ENCODE measurements at places on chromosomes 4 and X.

DNA sequence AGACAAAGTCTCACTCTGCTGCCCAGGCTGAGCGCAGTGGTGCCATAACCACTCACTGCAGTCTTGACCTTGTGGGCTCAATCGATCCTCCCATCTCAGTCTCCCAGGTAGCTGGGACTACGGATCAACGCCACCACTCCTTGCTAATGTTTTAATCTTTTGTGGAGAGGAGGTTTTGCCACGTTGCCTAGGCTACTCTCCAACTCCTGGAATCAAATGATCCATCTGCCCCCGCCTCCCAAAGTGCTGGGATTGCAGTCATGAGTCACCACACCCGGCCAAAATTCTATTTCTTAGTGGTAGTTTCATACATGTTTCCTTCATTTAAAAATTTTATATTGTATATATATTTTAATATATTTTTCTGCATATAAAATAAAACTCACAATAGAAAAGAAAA lies 125.8 kb upstream of the CLNK start:
- no peak for DNase-seq

GRCh38 chr4:69104719-69105275 lies 8.5 kb downstream of the UGT2B7 start:
- DNase-seq: no peak

DNA sequence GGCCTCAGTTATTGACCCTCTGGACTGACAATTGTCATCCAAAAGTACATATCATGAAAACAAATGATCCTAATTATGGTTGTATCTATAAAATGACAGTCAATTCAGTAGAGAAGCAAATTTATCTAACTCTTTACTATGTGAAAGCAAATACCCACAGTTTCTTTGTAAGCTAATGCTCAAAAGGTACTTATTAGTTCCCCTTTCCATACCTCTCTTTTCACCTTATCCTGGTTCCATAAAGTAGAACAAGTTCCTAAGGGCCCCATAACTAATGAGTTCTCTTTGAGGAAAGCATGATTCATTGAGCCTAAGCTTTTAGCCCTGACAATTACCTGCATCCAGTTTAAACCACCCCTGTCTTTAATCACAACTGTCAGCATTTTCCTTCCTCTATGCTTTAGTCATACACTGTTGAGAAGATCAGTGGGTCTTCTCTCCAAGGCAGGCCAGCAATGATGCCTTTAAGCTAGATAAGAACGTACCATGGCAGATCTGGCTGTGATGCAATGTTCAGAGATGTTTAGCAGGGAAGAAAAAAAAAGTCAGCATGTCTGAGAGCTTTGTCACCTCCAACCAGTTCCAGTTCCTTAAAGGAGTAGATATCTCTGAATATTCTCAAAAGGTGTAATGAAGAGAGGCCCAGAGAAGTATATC lies 179.7 kb upstream of the RASGEF1B start:
- no peak for DNase-seq

DNA sequence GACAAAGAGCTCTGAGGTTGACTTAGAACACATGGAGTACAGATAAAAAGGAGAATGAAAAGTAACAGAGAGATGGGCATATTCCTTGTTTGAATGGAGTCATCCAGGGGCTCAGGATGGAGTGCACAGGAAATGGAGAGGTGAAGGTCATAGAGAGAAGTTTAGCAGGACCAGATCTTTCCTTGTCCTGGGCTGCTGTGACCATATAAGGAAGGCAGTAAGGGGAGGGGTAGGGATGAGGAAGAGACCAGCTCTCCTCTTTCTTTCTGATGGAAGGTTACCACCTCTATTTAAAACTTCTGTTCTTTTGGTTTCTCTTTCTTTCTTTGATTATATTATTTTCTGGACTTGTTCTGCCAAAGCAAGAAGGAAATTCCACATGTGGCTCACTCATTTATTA lies 27.0 kb downstream of the AR start:
- no peak for DNase-seq

DNA sequence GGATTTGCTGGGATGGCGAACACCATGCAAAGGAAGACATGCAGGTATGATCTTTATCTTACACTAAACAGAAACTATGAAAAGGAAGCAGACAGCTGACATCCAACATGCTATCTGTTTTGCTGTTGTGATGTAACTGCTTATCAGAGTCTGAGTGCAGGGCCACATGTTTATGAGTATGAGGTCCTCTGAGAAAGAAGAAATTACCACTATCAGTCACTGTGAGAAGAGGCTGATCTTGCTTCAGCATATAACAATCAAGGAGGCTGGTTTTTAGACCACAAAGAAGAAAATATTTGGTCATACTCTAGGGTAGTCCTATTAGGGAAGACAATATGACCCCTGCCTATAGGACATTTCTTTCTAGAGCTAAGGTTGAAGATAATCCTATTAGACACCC lies 18.5 kb downstream of the CLGN start:
- DNase-seq: no peak

Data from SIG-M5 (cell line).